ENCODE measurements at places on chromosomes 6 and 20.

- DNase-seq, result no peak
Measured at GRCh38 chr20:10490706-10491105, 55.6 kb downstream of the SLX4IP start.

GRCh38 chr6:118740372-118740771, 89.0 kb upstream of the CEP85L start:
- DNase-seq, result no peak

- no peak for DNase-seq
Measured at GRCh38 chr6:6661684-6662083, 73.2 kb downstream of the LY86 start.

- DNase-seq, result no peak
Measured at GRCh38 chr6:138440758-138441357, 36.8 kb downstream of the HEBP2 start.

DNA sequence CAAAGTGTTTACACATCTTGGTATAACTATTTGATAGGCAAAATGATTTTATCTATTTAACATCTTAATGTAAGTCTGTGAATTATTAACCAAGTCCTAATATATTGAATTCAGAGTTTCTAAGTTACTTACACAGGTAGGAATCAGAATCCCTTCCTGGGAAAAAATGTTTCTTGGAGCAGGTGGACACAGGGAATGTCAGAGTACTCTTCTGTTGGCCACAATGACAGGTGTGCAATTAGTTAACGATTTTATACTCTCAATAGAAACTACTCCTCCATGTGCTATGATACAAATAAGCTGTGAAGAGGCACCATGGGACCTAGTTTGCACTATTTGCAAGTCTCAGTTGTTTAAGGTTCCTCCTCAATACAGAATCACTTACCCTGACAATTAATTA, 821 bp upstream of the TAAR5 start:
- DNase-seq, result no peak

DNA sequence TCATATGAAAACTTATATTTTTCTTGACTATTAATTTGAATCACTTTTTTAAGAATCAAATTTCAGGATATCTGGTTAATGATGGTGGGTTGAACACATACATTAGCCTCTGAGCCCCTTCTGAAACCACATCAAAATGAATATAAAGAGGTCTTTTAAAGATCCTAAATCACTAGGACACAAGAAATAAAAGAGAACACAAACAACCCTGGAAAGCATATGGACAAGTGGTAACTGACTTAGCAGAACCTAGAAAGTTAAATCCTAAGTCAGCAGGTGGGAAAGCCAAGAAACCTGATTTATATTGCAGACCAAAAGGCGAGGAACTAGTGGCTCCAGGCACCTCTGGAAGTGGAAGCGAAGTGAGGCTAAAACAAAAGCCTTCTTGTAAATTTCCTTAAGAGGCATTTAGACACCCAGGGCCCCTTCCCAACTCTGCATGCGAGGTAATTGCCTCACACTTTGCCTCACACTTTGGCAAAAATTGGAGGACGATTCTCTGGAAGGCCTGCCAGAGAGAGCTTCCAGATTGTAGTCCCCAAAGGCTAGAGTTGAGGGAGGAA, 293.9 kb downstream of the KHDC1L start:
- DNase-seq, result no peak

GRCh38 chr20:64049878-64050260, 430 bp upstream of the SOX18 start:
- no peak for DNase-seq

DNA sequence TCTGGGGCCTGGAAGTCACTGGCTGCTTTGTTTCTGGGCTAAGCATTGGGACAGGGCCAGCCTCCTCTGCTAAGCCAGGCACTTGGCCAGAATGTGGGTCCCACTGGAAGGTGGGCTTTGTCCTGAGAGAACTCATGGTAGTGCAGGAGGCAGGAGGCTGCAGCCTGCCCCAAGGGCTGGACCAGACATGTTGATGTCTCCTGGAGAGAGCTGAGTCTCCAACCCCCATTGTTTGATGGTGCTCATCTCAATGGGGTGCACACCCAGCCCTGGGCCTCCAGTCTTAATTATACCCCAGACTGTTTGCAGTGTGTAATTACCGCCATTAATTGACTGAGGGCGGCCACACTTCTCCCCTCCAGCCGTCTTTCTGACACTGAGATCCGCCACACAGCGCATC, 220.5 kb upstream of the PMEPA1 start:
- no peak for DNase-seq

DNA sequence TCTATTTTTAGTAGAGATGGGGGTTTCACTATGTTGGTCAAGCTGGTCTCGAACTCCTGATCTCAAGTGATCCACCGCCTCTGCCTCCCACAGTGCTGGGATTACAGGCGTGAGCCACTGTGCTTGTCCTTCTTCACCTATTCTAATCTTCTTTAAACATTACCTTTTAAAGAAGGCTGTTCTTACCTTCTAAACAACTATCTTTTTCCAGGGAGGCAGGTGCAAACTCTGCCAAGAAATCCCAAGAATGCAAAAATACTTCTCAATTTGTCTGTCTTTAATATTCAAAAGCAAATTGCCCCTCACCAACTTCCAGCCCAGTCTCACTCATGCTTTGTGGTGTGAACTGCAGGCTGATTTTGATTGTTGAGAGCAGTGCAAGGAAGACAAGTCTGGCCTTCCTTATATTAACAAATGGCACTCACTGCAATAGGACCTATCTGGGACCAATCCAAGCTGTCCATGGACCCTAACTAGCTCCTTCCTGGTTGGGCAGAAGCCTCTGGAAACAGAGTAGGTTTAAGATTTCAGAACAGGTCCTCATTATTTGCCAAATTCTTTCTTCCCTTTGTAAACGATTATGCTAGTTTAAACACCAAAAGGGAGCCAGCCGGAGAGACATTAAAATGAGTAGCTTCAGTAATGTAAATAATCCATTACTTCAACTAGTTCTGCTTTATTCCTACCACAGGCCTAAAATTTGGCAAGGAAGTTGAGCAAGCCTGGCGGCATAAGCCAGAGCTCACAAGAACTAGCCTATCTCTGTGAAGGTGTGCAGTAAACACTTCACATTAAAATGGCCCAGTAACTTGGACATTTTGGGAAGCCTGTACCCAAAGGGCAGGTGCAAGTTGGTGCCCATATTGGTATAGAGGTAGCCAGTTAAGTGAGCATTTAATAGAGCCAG, 1.6 kb downstream of the SCAND1 start:
- peak; percentile 19 for DNase-seq

- no peak for DNase-seq
Measured at GRCh38 chr6:131117878-131118277, 17.4 kb upstream of the AKAP7 start.

DNA sequence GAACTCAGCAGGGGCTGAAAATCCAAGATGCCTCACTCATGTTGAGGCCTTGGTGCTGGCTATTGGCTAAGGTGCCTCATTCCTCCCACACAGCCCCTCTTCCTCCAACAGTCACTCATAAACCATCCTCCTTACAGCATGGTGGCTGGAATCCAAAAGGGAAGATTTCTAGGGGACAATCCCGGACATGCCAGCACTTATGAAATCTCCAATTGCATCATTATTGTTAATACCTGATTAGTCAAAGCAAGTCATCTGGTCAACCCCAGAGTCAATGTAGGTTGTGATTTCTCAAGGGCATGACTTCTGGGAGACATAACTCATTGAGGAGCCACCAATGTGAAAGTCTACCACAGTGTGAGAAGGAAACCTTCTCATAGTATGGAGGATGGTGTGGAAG, 506.6 kb upstream of the NOX3 start:
- no peak for DNase-seq

DNA sequence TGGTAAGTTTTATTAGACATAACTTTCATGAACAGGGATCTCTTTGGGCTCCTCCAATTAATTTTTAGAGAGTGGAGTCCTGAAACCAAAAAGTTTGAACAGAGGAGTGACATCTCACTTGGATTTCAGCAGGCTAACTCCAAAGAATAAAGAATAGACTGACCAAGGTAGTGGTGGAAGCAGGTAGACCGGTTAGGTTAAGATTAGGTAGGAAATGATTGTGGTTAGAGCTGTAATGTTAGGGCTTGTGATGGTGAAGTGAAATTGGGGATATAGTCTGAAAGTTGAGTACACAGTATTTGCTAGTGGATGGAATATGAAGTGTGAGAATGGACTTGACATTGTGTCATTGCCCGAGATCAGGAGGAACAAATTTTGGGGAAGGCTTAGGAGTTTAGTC, 27.8 kb downstream of the QKI start:
- DNase-seq, result no peak

DNA sequence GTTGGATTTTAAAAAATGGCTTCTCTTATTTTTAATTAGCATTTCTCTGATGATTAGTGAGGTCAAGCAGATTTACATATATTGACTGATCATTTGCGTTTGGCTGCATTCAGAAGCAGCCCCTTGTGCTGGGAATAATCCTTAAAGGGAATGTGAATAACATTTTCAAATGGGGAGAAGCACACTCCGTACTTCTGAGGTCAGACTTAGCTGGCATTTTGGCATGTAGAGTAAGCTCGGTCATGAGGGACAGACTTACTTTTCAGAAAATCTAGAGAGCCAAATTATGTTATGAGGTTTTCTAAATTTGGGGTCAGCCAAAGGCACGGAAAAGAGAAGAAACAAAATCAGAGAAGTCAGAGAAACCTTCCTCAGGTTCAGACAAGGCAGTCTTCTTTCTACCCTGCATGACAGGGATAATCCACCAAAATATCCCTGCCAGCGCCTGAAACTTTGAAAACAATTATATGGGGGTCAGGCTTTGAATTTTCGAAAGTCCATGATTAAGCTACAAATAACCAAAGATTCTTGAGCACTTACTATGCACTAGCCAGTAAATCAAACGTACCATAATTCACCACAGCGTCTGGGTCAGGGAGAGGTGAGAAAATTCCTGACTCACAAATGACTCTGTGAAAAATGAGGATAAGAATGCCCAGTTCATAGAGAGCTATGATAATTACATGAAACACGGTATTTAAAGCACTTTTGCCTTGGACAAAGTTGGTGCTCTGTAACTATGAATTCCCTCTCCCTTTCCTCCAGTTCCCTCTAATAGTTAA, 44.9 kb downstream of the ADAT2 start:
- no peak for DNase-seq

- DNase-seq, result no peak
Measured at GRCh38 chr6:16337295-16337975, 99.0 kb downstream of the GMPR start.

DNA sequence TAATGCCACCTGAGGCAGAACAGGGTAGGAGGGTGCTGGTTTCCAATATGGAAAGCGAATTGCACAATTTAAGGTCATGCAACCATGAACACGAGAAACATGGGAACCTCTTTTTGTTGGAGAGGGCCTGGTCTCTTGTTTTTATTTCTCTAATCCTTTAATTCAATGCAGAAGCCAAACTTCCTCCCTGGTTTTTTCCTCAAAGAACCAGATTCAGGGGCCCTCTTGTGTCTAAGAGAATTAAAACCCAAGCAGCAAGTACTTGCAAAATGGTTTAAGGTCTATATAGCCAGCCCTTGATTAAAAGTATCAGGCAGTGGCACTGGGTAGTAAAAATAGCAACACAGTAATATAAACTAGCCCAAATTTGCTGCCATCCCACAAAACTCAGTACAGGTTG, 19.5 kb downstream of the GSTA4 start:
- no peak for DNase-seq

GRCh38 chr6:11384531-11385309, 152.3 kb upstream of the NEDD9 start:
- no peak for DNase-seq

- DNase-seq, result no peak
Measured at GRCh38 chr6:154139892-154140291, 100.9 kb downstream of the OPRM1 start.

DNA sequence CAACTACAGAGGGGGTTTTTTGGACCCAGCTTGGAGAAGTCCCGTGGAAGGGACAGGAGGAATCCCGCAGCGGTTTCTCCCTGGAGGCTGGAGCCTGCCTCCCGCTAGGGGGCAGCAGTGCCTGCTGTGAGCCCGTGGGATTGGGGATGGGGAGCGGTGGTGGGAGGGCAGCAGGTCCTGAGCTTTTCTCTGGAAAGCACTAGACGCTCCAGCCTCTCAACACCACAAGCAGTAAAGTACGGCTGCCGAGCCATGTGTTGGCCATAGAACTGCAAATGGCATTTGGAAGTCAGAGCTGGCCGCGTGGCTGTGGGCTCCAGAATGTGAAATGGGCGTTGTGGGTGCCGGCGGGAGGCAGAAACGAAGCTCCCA, 47.8 kb downstream of the GMPR start:
- DNase-seq, result peak; percentile 9

DNA sequence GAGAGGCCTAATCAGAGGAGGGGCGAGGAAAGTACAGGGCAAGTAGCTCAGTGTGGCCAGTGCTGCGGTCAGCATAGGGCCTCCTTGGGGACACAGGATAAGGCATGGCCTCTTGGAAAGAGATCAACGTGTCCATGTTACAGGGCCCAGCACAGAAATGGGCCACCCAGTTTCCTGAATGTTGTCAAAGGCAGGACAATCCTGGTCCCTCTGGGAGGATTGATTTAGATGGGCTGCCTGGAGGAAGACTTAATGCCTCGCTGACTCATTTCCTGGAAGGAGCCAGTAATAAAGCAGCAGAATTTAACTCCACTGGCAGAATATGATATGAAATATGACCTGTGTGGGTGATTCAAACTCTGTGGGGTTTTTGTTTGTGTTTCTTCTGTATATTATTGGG, 16.6 kb downstream of the DDO start:
- no peak for DNase-seq
